Posterior cingulate gyrus (tissue), 11 donors: ENCODE measurements at places on chromosomes 12 and 14.
A peak's percentile ranks its signal among the peaks of the same experiment; 100 is the strongest.

DNA sequence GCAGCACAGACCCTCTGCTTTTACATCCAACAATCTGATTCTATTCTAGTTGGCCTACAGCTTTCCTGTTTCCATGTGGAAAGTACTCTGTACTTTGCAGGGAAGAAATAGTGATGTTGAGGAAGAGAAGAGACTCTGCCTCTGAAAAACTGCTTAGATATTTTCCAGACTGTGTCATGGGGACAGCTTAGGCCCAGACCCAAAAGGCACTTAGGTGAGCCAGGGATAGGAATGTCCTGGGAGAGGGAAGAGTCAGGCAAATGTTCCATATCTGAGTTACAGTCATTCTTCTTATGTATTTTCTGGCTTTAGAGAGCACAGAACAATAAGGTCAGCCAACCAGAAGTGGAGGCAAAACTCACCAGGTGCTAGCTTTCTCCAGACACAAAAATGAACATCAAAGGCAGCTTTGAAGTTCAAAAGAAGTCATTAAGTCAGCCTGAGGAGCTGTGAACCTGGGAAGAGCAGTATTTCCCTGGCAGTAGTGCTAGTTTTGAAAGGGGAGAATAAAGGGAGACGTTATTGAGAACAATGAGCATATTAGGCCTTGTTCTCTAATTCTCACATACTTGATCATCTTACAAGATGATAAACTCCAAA, 199.7 kb upstream of the LMNTD1 start:
- no peak for DNase-seq

GRCh38 chr14:34220378-34220706, 241.7 kb downstream of the SPTSSA start:
- no peak for DNase-seq

DNA sequence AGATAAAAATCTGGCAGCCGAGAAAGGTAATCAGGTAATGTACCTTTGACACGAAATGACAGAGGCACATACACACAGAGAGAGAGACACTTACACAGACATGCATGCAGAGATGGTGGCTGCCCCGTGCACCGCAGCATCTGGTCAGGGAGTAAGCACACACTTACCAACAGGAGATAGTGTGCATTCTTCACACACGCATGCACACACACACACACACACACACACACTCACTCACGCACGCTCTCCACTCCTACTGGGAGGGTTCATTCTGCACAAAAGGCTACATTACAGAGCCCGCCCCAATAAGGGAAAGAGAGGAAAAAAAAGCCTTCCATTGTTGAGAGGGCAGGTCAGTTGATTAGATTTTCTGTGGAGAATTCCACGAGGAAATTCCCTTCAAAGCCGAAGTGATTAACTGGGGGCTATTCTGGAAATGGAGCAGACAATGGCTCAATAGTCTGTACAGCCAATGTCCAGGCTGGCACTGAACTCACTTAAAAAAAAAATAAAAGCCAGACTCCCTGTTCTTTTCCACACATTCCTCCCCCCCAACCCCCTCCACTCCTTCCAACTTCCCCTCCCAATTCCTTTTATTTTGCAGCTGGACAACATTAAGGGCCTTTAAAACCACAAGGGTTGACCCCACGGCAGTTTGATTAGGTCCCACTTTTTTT, 1.4 kb upstream of the SOX5 start:
- peak; percentile 70 for DNase-seq

GRCh38 chr14:65585216-65585615, 172.7 kb downstream of the FUT8 start:
- no peak for DNase-seq

DNA sequence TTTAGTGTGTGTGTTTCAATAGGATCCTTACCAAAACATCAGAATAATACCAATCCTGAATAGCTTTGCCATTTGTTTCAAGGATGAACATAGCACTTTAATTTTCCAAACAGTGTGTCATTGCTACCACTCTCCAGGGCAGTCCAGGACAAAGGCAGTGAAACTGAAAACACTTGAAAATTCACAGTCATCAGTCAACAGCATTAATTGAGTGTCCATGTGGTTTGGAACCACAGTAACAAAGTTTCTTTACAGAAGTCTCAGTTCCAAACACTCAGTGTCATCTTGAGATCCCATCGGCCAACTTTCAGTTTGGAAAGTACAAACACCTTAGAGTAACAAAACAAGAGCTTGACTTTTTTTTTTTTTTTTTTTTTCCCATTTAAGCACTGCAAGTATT, 228.4 kb upstream of the SOX5 start:
- no peak for DNase-seq

DNA sequence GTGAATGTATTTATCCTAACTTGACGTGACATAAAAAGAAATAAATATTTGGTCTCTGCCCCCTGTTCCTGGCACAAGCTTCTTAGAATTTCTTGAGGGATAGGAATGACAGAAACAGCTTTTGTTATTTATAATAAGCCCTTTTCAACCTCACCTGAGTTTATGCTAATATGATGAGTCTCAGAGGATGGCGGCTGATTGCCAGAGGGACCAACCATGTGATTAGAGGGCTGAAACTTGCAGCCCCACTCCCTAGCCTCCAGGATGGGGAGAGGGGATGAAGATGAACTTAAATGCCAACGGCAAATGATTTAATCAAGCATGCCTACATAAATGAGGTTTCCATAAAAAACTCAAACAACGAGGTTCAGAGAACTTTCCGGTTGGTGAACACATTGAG, 42.9 kb downstream of the DNAI7 start:
- DNase-seq = no peak

DNA sequence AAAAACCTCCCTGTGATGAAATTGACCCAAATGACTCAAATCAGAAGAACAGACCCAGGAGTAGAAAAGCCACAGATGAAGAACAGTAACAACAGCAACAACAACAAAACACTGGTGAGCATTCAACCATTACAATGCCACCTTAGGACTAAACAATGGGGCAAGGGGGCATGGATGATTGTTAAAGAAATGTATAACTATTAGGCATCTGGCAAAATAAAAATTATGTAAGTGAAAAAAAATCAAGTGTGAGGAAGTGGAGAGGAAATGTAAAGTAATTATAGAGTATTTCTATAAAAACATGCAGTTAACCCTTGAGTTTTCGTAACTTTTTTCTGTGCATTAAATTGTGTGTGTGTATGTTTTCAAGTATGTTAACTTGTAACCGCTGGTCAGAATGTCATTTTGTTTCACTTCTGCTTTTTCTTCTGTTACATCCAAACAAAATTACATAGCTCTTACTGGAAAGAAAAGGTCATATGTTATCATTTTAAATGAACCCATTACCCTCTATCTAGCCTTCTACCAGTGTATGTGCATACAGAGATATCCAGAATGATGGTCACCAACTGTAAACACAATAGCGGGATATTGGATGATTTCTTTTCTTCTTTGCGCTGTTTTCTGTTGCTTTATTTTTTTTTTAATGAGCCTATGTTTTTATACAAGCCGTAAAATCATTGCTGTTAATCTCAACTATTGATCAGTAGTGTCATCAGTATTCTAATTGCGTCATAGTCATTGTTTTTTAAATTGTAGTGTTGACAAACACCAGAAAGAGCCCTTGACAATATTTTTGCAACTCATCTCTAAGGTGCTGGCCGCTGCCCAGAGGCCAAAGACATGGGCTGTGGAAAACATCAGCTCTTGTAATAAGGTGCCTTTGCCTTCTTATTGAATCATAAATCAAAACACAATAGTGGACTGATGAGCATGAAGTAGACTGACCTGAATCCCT, 170.6 kb downstream of the CRADD start:
- no peak for DNase-seq

DNA sequence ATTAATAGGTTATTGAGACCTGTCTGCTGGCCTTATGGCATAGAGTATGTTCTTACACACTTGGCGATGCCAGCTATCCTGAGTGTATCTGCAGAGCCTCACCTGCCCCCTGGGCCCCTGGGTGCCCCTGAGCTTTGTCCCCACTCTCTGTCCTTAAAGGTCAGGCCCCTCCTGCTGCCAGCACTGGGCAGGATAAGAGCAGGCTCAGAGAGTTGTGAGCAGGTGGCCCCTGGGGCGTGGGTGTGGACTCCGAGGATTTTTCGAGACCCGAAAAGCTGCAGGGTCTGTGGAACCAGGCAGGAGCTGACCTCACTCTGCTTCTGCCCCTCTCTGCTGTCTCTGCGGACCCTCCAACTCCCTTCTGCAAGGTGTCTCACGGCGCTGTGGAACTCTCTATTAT, 8.2 kb downstream of the HIP1R start:
- no peak for DNase-seq

- DNase-seq = no peak
These were observed 29.7 kb downstream of the FRMD6 start for GRCh38 chr14:51681411-51681810.

DNA sequence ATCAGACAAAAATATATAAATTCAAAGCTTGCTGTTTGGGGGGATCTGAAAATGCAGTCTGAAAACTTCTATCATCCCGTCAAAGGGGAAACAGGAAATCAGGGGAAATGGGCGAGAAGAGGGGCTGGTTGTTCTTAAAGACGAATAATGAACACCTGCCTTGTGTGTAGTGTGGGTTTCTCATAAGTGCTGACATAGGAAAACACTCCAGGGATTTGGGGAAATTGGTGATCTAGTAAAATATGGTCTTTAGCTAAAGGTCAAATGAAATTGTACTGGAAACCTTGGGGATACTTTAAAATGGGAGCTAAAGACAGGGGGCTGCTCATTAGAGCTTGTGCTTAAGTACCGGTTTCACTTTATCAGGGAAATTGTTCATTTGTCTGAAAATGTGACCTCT, 39.6 kb upstream of the PIK3C2G start:
- no peak for DNase-seq

DNA sequence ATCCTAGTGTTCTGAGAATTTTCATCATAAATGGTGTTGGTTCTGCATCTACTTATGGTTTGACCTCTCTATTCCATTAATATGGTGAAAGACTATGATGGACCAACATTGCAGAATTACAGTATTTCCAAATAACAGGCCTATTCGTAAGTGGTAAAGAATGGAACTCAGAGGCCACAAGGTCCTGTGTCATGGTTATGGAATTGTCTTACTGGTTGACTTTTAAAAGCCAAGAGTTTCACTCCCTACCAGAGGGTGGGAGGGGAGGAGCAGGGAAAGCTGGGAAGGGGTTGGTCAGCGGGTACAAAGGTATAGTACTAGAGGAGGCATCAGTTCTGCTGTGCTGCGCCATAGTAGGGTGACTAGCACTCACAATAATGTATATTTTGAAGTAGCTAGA, 153.4 kb downstream of the TMEM132D start:
- no peak for DNase-seq

DNA sequence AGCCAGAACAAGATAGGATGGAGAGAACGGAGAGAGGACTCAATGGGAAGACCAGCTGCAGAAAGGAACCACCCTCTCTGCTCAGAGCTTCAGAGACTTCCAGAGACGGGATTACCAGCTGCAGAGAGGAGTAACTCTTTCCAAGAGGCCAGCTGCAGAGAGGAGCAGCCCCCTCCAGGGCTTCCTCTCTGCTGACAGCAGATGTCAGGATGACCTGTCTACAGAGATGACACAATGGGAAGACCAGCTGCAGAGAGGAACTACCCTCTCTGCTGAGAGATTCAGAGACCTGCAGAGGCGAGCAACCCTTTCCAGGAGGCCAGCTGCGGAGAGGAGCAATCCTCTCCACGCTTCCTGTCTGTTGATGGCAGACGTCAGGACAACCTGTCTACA, 61.8 kb downstream of the KLRG1 start:
- no peak for DNase-seq

GRCh38 chr12:122081697-122082221, 3.2 kb downstream of the MLXIP start:
- DNase-seq = no peak

DNA sequence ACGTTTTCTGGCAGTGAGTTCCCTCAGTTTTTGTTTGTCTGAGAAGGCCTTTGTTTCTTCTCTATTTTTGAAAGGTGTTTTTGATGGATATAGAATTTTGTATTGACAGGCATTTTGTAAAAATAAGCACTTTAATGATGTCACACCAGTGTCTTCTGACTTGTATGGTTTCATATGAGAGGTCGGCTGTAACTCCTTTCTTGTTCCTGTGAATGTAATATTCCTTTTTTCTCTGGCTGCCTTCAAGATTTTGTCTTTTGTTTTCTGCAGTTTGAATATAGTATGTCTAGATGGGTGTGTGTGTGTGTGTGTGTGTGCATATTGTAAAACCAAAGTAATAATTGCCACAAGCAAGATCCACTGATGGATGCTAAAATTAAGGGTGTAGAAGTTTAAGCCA, 67.8 kb upstream of the PSMC1 start:
- no peak for DNase-seq

- DNase-seq = no peak
These were observed 43.9 kb downstream of the EFCAB11 start for GRCh38 chr14:89910691-89911009.

GRCh38 chr12:75655315-75655806, 144.0 kb upstream of the KRR1 start:
- no peak for DNase-seq

- no peak for DNase-seq
These were observed 22.7 kb upstream of the NUAK1 start for GRCh38 chr12:106161491-106161890.

GRCh38 chr12:132495165-132495544, 5.2 kb downstream of the FBRSL1 start:
- DNase-seq = no peak

DNA sequence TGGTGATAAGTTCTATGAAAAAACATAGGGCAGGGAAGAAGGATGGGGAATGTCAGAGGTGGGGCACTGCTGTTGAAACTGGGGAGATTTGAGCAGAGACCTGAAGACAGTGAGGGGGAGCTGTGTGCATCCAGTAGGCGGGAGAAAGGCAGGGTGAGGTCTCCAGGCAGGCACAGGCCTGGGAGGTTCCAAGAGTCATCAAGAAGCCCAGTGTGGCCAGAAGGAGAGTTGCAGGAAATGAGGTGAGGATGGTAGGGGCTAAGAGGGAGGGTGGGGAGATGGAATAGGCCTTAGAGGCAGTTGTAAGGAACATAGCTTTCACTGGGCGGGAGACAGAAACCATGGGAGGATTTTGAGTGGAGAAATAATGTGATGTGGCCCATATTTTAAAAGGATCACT, 341.8 kb downstream of the GLT1D1 start:
- no peak for DNase-seq

GRCh38 chr14:24381363-24382063, 13.5 kb downstream of the NFATC4 start:
- DNase-seq = peak; percentile 53

DNA sequence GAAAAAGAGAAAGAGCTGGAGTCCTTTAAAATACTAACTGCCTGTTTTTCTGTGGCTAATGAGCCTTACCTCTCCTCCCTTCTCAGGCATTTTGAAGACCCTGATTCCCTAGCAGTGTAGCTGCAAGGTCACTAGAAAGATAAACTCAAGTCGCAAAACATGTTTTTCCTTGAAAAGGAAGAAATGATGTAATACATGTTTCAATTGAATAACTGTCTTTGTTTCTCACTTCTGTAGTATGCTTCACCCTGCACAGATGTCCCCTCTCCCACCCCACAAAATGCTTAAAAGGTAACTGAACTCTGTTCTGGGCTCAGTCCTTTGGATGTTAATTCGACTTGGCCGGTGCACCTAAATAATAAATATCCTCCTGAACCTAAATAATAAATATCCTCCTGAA, 1350.3 kb downstream of the TMEM121 start:
- no peak for DNase-seq

GRCh38 chr12:109513977-109514376, 36.5 kb downstream of the UBE3B start:
- DNase-seq = no peak

- no peak for DNase-seq
These were observed 33.2 kb downstream of the TSPAN19 start for GRCh38 chr12:85002778-85003296.
